ENCODE measurements at places on chromosomes 7 and 10. TPM values are rescaled to one million over a fixed set of nuclear protein-coding genes. Genes with fewer than 3 reads are reported as not detected.

The NRF1 gene
- total RNA-seq, result 24.5 TPM

The AKR1C3 gene
- total RNA-seq, result 70.8 TPM

The FEZF1 gene
- total RNA-seq, result not detected

The AKR1D1 gene
- 0.59 TPM for total RNA-seq

The RNF148 gene
- total RNA-seq, result 11.8 TPM

The NPSR1 gene
- total RNA-seq, result not detected

The MEOX2 gene
- 19.7 TPM for total RNA-seq

The CFAP58 gene
- total RNA-seq, result 0.16 TPM

The PDIA4 gene
- total RNA-seq, result 53.4 TPM

The POMZP3 gene
- total RNA-seq, result 3.4 TPM

All from breast epithelium (tissue), 4 donors.